ENCODE measurements at places on chromosomes 4 and X. TPM values are rescaled to one million over a fixed set of nuclear protein-coding genes. Genes with fewer than 3 reads are reported as not detected.

Gene MAP7D2
- total RNA-seq: 5.4 TPM

Gene FATE1
- not detected for total RNA-seq

Gene CNGA1
- total RNA-seq: not detected

Gene GPM6B
- total RNA-seq: 0.14 TPM

Gene CXorf58
- total RNA-seq: 0.19 TPM

Gene CFAP47
- not detected for total RNA-seq

Gene HSFX3
- total RNA-seq: not detected

Gene FGFR3
- total RNA-seq: 1.2 TPM

Gene GALNTL6
- total RNA-seq: 0.06 TPM

Gene TRMT2B
- 13.4 TPM for total RNA-seq

Gene LINC00632
- total RNA-seq: 1.3 TPM

Gene ENPP6
- not detected for total RNA-seq

Gene NXF2
- total RNA-seq: not detected
